Activated CD4-positive, alpha-beta T cell treated with anti-CD3 and anti-CD28 coated beads, Interleukin-2, amount 50 U/mL, for 48 hours (primary cell): ENCODE measurements at places on chromosomes 4 and X.

GRCh38 chr4:8478801-8479744 lies 38.5 kb downstream of the TRMT44 start:
- DNase-seq: no peak

- DNase-seq: no peak
These were observed 6.1 kb downstream of the TMEM192 start for GRCh38 chr4:165106518-165106917.

GRCh38 chr4:36173905-36174304 lies 70.4 kb downstream of the ARAP2 start:
- no peak for DNase-seq

DNA sequence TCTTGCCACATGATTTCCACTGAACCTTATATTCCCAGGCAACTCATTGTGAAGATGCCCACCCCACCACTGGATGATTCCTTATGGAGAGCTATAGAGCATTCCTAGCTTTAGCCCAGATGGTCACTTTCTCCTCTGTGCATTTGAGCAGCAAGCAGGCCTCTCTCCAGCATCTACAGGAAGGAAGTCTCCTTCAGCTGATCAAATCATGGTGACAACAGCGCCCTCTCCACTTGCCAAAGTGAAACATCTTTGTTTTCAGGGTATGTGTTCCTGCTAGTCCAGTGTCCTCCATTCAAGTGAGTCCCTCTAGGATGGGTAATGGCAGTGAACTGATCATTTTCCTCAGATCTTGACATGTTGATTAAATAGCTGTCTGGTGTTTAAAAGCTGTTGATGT lies 10.9 kb upstream of the SYTL5 start:
- no peak for DNase-seq

GRCh38 chr4:1901127-1901526 lies 29.9 kb downstream of the NSD2 start:
- DNase-seq: no peak

DNA sequence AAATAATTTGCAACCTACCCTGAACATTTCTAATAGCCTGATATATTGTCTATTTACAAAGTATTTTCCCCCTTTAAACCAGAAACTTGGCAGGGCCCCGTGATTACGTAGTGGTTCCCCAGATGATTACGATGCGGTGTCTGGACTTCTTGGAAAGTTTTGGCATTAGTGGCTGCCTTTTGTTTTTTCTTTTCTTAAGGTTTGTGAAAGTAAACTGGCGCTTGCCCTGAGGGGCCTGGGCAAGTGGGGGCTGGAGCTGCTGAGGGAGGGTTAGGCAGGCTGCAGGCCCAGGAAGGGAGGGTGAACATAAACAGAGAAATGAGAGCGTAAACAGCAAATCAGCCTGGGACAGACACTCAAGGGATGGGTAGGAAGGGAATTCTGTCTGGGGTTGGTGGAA lies 123.6 kb upstream of the MSX1 start:
- no peak for DNase-seq

DNA sequence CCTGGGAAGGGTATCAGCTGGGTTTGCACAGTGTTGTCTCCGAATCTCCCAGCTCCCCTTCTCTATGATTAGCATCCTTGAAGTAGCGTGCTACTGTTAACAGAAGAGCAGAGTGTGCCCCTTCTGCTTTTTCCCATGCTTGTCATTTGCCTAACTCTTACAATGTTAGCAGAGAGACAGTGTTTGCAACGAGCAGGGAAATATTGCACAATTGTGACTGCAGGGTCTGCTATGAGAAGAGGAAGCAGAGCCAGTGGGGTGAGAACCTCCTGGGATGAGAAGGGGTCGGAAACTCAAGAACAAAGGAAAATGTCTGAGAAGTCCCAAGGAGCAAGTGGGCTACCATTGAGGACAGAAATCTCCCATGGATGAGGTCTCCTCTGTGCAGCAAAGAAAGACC lies 7.8 kb upstream of the CHRNA9 start:
- DNase-seq: no peak
